Suprapubic skin (tissue), 4 donors: ENCODE measurements at places on chromosomes 3 and 15. TPM values are rescaled to one million over a fixed set of nuclear protein-coding genes. Genes with fewer than 3 reads are reported as not detected.

The CFAP20DC gene
- 0.53 TPM for total RNA-seq

The FBXW12 gene
- total RNA-seq = not detected

The UCN2 gene
- 23.7 TPM for total RNA-seq

The SERINC4 gene
- total RNA-seq = 0.62 TPM

DNA sequence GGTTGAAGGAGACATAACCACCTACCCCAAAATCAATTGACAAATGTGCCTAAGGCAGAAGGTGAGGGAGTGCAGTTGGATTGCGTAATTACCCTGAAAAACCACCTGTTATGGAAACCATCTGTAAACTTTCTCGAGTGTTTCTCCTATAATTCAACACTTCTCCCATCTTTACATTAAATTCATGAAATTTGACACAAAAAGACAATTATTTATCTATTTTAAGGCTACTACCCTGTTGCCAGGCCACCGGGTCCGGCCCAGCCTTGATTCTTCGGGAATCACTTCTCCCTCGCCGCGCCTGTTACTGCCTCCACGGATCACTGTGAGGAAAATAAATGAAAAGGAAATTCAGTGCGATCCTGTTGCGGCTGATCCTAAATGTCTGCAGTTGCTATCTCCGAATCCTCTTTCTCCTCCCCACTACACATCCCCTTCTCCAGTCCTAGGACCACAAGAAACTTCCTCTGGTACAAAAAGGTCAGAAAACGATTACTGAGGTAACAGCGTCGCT, 646 bp downstream of the IQCB1 start:
- DNase-seq = no peak
- peak overlapping the region; percentile 69 for H3K4me3 ChIP-seq

GRCh38 chr15:41879321-41879845, 14.5 kb downstream of the SPTBN5 start:
- H3K27me3 ChIP-seq = peaks cover 9% of the 10 kb centered on the region
- DNase-seq = no peak
- H3K27ac ChIP-seq = no peak overlapping the region
- no peak overlapping the region for H3K4me3 ChIP-seq
- H3K4me1 ChIP-seq = peaks cover 43% of the 10 kb centered on the region

DNA sequence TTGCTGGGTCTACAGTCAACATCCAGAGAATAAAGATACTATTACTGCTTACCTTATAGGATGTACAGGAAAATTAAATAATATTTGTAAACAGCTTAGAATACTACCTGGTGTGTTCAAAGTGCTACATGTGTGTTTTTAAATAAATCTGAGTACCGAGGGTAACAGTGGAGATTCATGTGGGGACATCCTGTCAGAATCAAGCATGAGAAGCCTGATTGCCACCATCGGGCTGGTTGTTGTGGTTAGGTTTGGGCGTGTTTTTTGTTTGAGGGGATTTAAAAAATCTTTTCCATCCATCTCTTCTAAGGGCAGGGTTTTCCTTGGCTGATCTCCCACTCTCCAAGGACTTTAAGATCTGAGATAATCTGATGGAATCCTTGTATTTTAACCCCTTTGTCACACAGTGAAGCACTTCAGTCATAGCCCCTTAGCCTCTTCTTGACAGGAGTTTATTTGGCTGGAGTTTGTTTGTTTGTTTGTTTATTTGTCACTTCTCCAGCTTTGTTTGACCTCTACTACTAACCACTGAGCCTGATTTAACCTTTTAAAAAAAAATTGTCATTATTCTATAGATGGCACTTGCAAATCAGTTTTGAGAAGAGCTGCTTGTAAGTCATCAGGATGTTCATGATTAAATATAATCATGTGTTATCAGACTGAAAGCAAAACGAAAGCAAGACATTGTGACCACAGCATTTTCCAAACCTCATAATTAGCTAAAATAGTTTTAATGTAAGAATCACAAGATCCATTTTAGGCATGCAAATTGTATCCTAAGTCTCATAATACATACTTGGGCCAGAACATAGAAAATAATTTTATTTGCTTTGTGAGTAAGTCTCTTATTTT, 72.8 kb upstream of the RARB start:
- no peaks in the 10 kb centered on the region for H3K4me1 ChIP-seq
- H3K4me3 ChIP-seq = no peak overlapping the region
- H3K27me3 ChIP-seq = no peaks in the 10 kb centered on the region
- no peak for DNase-seq
- no peaks in the 10 kb centered on the region for H3K36me3 ChIP-seq

DNA sequence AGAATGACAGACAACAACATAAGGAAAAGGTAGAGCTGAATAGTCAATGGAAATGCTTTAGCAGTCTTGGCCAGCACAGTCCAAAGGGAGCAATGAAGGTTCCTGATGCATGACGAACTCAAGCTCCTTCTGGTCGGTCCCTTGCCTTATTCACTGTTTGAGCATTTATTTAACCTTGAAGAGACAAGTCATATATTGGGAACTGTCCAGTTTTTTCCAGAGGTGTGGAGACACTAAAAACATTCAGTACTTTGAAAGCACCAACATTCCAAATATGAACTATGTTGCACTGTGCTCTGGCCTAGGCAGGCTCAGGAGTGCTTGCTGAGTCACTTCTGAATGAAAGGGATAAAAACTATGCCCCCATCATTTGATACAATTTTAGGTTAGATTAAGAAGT, 384.8 kb downstream of the MECOM start:
- H3K36me3 ChIP-seq = no peaks in the 10 kb centered on the region
- H3K27me3 ChIP-seq = no peaks in the 10 kb centered on the region
- no peak for DNase-seq

GRCh38 chr15:49313650-49314049, 109.4 kb upstream of the FGF7 start:
- no peaks in the 10 kb centered on the region for H3K27me3 ChIP-seq
- H3K4me1 ChIP-seq = peaks cover 9% of the 10 kb centered on the region
- DNase-seq = no peak
- no peak overlapping the region for H3K27ac ChIP-seq

DNA sequence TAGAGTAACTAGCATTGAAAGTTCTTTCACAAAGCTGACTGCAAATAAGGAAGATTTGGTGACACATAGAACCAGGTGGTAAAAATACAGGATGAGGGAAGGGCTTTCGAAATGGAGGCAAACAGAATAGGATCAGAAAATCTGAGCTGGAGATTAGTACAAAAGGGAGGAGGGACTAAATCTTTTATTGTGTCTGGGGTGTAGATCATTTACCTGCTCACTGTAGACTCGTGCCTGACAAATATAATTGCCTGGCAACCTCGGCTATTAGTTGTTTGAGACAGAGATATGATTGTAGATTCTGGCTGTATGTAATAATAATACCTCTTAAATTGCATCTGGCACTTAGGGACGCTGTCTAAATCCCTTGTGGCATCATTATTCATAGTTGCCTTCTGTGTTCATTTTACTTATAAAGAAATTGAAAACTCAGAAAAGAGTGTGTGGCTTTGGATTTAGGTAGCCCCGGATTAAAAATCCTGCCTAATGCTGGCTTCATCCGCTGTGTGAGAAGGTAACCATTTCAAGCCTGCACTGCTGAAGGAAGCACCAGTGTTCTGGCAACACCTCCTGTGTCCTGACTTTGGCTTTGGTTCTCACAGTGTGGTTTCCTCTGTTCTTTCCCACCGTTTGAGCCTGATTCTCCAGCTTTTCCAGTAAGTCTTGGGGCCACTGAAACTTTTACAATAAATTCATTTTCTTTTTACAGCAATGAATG, 25.0 kb upstream of the GPR160 start:
- H3K27ac ChIP-seq = no peak overlapping the region
- DNase-seq = no peak
- no peaks in the 10 kb centered on the region for H3K36me3 ChIP-seq

DNA sequence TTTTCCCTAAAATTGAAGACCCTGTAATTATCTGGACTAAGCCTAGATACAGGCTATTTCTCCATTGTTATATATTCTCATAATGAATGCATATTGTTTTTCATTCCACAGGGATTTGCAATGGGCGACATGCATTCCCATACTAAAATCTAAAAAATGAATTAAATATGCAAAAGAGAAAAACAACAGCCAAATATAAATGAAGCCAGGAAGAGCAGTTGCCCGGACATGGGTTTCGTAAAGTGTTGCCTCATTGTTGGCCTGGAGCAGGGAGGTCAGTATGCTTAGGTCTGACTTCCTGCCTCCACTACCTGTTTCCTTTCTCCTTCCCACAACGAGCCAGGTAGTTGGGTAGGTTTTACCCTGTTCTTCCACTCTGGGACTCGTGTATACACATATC, 27.1 kb upstream of the SLCO3A1 start:
- no peaks in the 10 kb centered on the region for H3K27me3 ChIP-seq
- H3K27ac ChIP-seq = no peak overlapping the region
- DNase-seq = no peak
- H3K4me1 ChIP-seq = no peaks in the 10 kb centered on the region
- no peak overlapping the region for H3K4me3 ChIP-seq

DNA sequence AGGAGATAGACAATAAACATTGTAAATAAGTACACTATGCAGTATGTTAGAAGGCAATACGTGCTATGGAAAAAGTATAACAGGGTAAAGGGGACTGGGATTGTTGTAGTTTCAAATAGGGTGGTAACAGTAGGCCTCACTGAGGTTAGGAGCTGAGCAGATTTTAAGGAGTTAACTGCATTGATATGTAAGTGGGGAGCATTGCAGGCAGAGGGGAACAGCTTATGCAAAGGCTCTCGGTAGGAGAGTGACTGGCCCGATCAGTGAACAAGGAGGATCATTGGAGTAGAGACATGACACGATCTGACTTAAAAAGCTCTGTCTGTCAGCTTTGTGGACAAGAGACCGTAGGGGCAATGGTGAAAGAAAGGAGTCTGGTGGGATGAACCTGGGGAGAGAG, 46.8 kb downstream of the PCCB start:
- no peaks in the 10 kb centered on the region for H3K4me1 ChIP-seq
- no peaks in the 10 kb centered on the region for H3K27me3 ChIP-seq
- H3K4me3 ChIP-seq = no peak overlapping the region
- H3K36me3 ChIP-seq = peaks cover 41% of the 10 kb centered on the region
- no peak for DNase-seq
- no peak overlapping the region for H3K27ac ChIP-seq

- no peaks in the 10 kb centered on the region for H3K4me1 ChIP-seq
- DNase-seq = no peak
- no peak overlapping the region for H3K4me3 ChIP-seq
- no peak overlapping the region for H3K27ac ChIP-seq
- H3K36me3 ChIP-seq = no peaks in the 10 kb centered on the region
- H3K27me3 ChIP-seq = no peaks in the 10 kb centered on the region
Measured at GRCh38 chr3:39870706-39871105, 61.3 kb downstream of the MYRIP start.

GRCh38 chr15:39591896-39592315, 11.0 kb downstream of the THBS1 start:
- peaks cover 87% of the 10 kb centered on the region for H3K36me3 ChIP-seq
- no peak overlapping the region for H3K27ac ChIP-seq
- peaks cover 6% of the 10 kb centered on the region for H3K4me1 ChIP-seq
- H3K4me3 ChIP-seq = no peak overlapping the region
